ENCODE measurements at places on chromosomes 12 and 14.

DNA sequence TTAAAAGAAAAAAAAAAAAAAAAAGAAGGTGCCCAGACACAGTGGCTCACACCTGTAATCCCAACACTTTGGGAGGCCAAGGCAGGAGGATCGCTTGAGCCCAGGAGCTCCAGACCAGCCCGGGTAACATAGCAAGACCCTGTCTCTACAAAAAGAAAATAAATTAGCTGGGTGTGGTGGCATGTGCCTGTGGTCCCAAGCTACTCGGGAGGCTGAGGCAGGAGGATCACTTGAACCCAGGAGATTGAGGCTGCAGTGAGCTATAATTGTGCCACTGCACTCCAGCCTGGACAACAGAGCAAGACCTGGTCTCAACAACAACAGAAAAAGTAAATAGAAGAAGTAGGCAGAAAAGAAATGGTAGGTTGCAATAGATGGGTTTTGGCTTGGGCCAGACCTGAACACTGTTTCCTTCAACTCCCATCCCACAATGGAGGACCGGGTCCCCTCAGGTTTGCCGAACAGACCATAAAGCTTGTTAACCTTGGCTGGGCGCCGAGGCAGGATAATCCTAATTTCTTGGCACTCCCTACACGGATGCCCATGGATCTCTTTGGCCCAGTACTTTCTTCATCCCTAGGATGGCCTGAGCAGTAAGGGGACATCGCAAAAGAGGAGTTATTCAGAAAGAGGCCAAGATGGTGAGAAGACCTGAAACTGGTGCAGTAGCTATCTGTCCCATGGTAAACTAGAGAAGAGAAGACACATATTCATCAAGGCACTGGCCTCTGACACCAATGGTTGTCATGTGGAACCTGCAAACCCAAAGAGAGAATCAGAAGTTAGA lies 165.5 kb upstream of the CCND2 start:
- DNase-seq: no peak

GRCh38 chr14:23562822-23563472 lies 4.6 kb downstream of the AP1G2 start:
- DNase-seq: peak; percentile 40

DNA sequence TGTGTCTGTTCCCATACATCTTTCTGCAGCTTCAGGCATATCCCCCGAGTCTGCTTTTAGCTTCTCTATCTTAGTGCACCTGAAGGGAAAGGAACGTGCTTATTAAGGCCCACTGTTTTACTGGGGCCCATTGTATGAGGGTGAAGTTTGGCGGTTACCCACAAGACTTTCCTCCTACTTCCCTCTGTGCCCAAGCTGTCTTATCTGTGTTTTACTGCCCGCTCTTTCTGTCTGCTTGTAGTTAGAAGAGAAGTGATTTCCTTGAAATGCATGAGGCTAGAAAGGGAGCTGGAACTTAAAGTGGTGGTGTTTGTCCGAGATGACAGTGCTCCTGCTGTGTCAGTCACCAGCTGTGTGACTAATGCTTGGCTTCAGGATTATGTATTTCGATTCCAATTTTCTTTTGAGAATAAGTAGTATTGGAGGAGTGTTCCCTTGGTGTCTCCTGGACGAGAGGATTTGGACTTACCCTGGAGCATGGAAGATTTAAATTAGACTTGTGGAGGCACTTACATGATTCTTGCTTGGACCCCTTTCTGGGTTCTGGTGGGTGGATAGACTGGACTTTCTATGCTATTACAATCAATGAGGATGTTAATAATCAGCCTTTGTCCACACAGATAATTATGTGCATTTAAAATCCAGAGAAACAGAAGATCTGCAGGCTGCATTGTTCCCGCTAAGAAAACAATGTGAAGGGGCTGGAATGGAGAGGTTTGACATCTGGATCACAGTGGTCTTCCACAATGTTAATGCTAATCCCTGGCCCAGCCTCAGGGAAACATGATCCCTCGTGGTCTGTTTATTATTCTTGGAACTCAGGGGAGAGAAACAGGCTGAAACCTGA lies 13.9 kb upstream of the KRT86 start:
- DNase-seq: no peak

- no peak for DNase-seq
Measured at GRCh38 chr14:104735830-104736642, 12.0 kb downstream of the ADSS1 start.

DNA sequence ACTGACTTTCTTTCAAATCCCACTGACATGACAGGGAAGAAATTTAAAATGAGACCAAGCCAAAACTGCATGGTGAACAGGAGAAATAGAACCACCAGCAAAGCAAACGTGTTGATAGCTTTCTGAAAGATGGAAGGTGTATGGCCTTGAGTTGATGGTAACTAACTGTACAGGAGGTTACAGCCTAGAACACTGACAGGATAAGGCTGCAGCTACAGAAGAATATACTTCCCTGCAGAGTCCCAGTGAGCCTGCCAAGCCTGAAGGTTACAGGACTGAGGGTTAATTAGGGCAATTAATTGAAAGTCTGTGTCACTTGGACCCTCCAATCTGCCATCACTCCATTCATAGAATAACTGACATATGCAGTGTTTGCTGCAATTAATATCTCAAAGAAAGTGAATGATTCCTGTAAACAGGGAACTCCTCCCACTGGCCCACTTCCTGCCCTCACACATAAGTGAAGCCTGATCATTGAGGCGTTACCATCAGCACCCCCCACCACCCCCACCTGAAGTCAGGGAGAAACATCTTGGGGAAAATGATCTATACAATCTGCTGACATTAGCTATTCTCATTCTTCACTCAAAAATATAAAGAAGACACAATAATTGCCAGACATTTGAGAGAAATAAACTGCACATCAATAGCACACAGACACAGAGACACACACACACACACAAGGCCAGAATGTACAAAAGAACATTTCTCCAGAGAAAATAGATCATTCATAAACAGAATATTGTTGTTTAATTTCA lies 73.4 kb downstream of the GTF2A1 start:
- no peak for DNase-seq

GRCh38 chr14:68245146-68246073 lies 425.8 kb downstream of the RAD51B start:
- DNase-seq: no peak

GRCh38 chr12:19066475-19067001 lies 63.0 kb upstream of the PLEKHA5 start:
- DNase-seq: no peak

GRCh38 chr12:120475643-120476042 lies 6.1 kb upstream of the SRSF9 start:
- no peak for DNase-seq

DNA sequence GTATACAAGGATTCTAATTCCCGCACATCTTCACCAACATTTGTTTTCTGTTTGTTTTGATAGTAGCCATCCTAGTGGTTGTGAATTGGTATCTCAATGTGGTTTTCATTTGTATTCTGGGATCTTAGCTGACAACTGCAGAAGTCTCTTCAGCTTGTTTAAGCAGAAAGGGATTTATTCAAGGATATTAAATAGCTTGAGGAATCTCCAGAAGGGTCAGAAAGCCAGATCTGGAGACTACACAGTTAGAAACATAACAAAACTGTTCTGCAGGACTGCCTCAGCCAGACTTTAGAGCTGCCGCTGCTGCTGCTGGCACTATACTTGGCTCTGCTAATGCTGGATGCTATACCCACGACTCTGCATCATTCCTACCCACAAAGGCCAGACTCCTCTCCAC lies 13.4 kb upstream of the CDKL1 start:
- DNase-seq: no peak

- DNase-seq: no peak
Measured at GRCh38 chr12:4288296-4289131, 15.0 kb downstream of the CCND2 start.

DNA sequence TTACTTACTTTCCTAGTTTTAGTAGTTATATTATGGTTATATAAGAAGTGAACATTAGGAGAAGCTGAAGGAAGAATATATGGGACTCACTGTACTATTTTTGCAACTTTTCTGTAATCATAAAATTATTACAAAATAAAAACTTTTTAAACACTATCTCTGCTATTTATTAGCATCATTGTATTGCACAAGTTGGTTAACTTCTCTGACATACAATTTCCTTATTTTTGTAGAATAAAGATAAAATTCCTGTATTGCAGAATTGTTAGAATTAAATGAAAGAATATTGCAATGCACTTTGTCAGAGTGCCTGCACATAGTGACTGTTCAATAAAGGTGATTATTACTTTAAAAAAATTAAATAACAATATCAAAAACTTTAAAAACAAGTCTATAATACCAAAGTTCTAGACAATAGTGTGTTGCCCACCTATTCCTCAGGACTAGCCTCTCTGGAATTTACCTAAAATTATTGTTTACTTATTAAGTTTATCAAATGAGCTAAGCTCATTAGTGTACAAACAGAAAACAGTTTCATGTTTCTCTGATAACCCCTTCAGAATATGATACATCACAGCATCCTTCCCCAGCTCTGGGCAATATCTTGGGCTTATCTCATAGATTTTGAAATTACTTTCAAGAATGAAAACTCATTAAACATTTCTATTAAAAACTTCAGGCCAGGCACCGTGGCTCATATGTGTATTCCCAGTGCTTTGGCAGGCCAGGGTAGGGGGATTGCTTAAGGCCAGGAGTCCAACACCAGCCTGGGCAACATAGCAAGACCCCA lies 77.4 kb upstream of the TMPO start:
- no peak for DNase-seq

DNA sequence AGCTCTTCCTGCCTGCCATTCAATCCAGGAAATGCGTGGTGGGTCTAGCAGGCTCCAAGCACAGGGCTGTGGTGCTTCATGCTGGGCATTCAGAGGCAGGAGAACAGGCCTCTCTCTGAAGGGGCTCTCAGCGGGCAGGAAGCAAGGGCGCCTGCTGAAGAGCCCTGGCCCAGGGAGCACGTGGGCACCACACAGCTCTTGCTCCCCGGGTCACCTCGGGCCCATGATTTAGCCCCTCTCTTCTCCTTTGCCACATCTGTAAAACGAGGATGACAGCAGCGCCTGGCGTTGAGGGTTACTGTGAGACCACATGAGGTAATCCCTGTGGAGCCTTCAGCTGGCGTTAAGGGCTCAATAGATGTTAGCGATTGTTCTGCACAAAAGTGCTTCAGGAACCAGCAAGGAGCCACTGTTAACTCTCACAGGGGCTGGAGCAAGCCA lies 37.6 kb upstream of the SPTLC2 start:
- no peak for DNase-seq

DNA sequence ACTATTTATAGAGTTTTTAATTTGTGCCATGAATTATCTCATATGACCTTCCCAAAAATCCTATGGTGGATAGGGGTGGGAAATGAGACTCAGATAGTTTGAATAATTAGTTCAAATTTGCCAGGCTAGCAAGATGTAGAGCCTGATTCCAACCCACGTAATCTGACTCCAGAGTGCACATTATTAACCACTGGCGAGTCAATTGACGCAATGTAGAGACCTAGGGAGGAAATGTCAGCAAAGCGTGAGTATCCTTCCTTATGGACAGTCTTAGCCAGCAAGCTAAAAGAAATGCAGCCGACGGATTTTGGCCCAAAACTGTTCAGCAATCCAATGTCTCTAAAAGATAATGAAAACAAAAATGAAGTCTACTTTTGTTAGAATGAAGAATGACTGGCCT lies 193.3 kb upstream of the KRR1 start:
- no peak for DNase-seq

- no peak for DNase-seq
Measured at GRCh38 chr14:71524320-71524982, 407.8 kb upstream of the RGS6 start.

GRCh38 chr12:45336331-45336730 lies 120.4 kb downstream of the ANO6 start:
- peak; percentile 13 for DNase-seq

- no peak for DNase-seq
Measured at GRCh38 chr14:61574514-61574807, 120.9 kb upstream of the HIF1A start.

GRCh38 chr12:31765931-31766330 lies 37.1 kb upstream of the AMN1 start:
- DNase-seq: no peak

DNA sequence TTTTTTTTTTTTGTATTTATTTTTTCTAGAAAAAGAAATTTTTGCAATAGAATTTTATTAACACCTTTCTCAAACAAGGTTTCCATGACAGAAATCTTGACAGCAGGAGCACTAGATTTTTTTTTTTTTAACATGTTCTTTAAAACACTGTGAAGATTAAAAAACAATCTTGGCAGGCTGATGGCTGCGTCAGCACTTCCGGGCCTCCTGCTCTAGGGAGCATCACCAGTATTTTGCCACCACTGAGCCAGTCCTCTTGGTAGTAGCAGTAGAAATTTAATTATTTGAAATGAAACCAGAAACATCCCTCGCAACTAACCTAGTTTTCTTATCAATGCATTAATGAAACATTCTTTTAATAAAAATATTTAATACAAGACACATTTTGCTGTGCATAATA lies 99.6 kb downstream of the APAF1 start:
- no peak for DNase-seq

GRCh38 chr14:100604709-100605108 lies 17.5 kb upstream of the BEGAIN start:
- DNase-seq: no peak

- DNase-seq: no peak
Measured at GRCh38 chr12:55922126-55922525, 5.6 kb downstream of the PYM1 start.

DNA sequence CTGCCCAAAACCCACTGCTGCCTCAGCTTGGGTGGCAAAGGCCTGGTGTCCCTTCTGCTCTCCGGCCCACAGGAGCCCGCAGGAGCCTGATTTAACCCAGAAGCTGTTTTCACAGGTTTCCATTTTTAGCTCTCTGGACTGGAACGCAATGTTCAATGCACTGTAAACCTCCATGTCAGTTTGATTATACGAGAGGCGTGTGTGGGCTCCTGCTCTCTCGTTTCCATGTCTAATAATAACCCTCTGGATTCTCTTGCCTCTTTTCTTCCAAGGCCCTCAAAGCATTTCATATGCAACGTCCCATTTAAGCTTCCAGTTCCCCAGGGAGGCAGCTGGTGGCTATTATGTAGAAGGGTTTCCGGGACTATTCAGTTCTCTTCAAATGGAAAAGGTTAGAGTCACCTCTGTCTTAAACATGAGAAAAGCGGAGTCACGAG lies 161.1 kb downstream of the SUDS3 start:
- no peak for DNase-seq

- no peak for DNase-seq
Measured at GRCh38 chr12:75613981-75614380, 102.6 kb upstream of the KRR1 start.

GRCh38 chr12:87127272-87127671 lies 871.1 kb upstream of the MGAT4C start:
- DNase-seq: no peak

GRCh38 chr12:4567073-4567881 lies 5.3 kb downstream of the DYRK4 start:
- DNase-seq: no peak

DNA sequence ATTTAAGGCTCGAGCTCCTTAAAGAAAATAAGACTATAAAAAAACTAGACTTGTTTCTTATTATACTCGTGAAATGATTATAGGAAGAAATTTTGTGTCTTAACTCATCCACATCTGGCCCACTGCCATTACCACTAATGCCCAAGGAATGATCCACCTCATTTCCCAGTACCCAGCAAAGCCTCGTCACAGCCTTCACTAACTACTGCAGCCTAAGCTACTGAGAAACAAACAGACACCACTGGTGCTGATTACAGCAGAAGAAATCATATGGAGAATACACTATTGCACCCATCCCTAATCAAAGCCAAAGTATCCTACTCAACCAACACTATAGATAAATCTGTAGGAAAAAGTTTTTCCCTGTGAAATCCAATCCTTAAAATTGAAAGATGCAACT lies 205.3 kb upstream of the NAV3 start:
- DNase-seq: no peak
